ENCODE measurements at places on chromosomes 11 and 22. TPM values are rescaled to one million over a fixed set of nuclear protein-coding genes. Genes with fewer than 3 reads are reported as not detected.

GRCh38 chr22:42976217-42976933, 38.6 kb downstream of the PACSIN2 start:
- H3K4me3 ChIP-seq = no peak overlapping the region
- H3K4me1 ChIP-seq = peaks cover 53% of the 10 kb centered on the region
- H3K36me3 ChIP-seq = no peaks in the 10 kb centered on the region
- no peak for DNase-seq

The VPREB1 gene
- not detected for total RNA-seq

The MIOX gene
- not detected for total RNA-seq

DNA sequence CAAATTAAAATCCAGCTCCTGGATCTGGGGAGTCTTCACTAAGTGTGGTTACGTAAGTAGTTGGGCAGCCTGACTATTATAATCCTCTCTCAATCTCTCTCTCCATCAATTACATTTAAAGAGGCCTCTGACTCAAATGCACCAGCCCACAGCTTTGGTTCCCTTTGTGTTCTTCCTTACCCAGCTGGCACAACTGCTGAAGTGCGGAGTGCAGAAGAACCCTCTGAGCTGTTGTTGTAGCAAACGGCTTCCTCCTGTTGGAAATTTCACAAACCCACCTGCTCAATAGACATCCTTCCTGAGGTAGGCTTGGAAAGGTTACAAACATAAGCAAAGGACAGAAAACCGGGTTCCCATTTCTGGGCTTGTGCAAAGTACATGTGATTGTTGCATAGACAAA, 17.0 kb upstream of the SORL1 start:
- no peak overlapping the region for H3K27ac ChIP-seq
- no peaks in the 10 kb centered on the region for H3K36me3 ChIP-seq
- no peaks in the 10 kb centered on the region for H3K4me1 ChIP-seq
- no peaks in the 10 kb centered on the region for H3K27me3 ChIP-seq

GRCh38 chr11:128549256-128549944, 38.0 kb downstream of the ETS1 start:
- H3K27ac ChIP-seq = no peak overlapping the region
- no peaks in the 10 kb centered on the region for H3K4me1 ChIP-seq
- H3K4me3 ChIP-seq = peak overlapping the region; percentile 36

DNA sequence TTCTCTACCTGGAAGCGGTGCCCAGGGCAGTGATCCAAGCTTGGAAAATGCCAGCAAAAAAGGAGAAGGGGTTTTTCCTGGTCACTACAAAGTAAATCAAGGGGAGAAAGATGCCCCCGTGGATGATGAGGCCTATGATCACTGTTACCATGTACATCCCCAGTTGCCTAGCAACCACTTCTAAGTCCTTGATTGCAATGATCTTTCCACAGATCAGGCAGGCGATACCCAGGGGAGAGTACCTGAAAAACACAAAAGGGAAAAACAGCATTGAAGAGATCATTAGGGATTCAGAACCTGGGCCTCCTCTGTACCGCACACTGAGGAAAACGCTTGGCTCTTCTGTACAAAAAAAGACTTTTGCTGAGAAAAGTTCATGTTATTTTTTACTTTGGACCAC, 127.1 kb downstream of the SLC1A2 start:
- no peak overlapping the region for H3K27ac ChIP-seq
- H3K4me1 ChIP-seq = no peaks in the 10 kb centered on the region
- H3K36me3 ChIP-seq = no peaks in the 10 kb centered on the region
- no peaks in the 10 kb centered on the region for H3K27me3 ChIP-seq
- no peak for DNase-seq

GRCh38 chr11:117877120-117877784, 794 bp upstream of the FXYD6 start:
- no peaks in the 10 kb centered on the region for H3K36me3 ChIP-seq
- no peaks in the 10 kb centered on the region for H3K4me1 ChIP-seq
- H3K27me3 ChIP-seq = no peaks in the 10 kb centered on the region
- no peak overlapping the region for H3K4me3 ChIP-seq
- no peak overlapping the region for H3K27ac ChIP-seq

DNA sequence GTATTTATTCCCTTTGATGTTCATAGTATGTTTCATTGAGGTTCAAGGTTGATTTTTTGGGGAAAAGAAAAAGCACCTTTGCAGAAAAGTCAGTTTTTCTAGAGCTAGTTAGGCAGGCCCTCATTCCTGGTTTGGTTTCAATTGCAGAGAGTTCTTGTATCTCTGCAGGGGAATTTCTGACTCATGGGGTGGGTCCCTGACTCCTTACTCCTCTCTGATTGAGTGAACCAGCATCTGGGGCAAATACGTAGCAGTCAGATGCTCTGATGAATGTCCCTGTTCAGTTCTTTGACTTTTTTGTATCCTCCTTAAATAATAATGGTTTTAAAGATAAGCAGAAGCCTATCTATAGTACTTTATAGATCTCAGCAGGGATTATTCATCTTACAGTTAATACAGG, 7.7 kb upstream of the NCR3LG1 start:
- H3K27me3 ChIP-seq = no peaks in the 10 kb centered on the region
- no peak overlapping the region for H3K27ac ChIP-seq
- H3K36me3 ChIP-seq = no peaks in the 10 kb centered on the region
- H3K4me3 ChIP-seq = no peak overlapping the region
- DNase-seq = no peak

DNA sequence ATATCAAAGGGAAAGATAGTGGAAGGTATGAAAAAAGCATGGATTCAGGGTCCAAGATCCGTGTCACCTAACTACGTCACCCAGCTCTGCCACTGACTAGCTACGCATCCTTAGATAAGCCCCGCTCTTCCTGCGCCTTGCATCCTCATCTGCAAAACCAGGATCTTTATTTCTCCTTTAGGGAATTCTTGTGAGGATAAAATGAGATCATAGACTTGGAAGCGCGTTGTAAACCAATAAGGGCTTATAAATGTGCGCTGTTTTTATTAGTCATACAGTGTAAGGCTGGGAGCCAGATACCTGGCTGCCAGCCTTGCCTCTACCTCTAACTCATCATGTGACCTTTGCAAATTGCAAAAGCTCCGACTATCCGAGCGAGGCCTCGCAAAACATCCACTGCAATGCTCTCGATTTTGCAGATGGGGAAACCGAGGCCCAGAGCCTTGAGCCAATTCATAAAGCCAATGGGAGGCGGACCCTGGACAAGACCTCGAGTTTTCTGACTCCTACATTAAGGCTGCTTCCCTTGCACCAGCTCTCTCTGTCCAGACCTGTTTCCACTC, 753 bp downstream of the PRPF19 start:
- no peak for DNase-seq
- peak overlapping the region; percentile 82 for H3K4me3 ChIP-seq
- no peaks in the 10 kb centered on the region for H3K27me3 ChIP-seq
- H3K4me1 ChIP-seq = peaks cover 13% of the 10 kb centered on the region

GRCh38 chr22:24039046-24039445, 27.9 kb downstream of the CABIN1 start:
- H3K4me1 ChIP-seq = no peaks in the 10 kb centered on the region
- peaks cover 41% of the 10 kb centered on the region for H3K36me3 ChIP-seq
- no peaks in the 10 kb centered on the region for H3K27me3 ChIP-seq
- H3K4me3 ChIP-seq = no peak overlapping the region

DNA sequence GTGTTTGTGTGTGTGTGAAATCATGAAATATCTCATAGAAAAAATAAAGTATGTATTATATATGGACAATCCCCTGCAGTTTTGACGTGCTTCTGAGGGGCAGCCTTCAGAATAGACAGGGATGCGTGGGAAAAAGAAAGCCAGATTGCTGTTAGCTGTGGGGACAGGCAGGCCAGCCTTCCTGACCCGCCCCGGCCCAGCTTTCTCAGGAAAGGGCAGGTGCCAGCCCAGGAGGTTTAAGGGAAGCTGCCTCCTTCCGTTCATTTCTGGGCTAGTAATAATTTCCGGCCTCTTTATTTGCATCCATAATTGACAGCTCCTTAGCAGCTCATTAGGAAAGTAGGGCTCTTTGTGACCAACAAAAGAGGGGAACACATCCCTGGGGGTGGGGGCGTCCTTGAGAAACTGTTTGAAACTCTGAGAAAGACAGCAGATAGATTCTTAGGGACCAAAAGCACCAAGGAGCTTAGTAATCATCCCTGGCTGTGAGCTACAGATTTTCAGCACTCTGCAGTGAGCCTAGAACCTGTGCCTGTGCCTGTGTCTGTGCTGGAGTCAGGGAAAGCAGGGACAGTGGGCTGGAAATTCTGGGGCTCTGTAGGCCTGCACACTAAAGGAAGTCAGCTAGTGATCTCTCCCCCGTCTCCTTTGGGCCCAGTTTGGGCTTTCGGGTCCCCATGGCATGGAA, 632.9 kb upstream of the CADM1 start:
- no peaks in the 10 kb centered on the region for H3K27me3 ChIP-seq
- no peaks in the 10 kb centered on the region for H3K36me3 ChIP-seq
- H3K4me3 ChIP-seq = no peak overlapping the region
- no peaks in the 10 kb centered on the region for H3K4me1 ChIP-seq
- H3K27ac ChIP-seq = no peak overlapping the region
- no peak for DNase-seq

DNA sequence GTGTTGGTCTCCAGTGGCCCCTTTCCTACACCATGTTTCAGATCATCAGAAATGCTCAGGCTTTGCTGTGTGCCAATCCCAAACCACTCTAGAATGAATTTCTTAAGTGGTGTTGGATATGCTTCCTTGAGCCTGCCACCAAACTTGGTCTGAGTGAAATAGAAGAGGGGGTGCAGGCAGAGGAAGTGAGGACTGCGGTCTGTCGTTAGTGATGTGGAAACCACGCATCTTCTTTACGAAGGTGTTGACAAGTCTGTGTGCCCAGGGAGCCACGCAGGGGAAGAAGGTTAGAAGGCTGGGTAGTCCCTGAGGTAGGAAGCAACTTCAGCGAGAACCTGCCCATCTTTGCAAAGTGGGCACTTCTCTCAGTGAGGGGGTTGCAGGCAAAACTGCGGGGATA, 187.4 kb upstream of the NAV2 start:
- H3K4me3 ChIP-seq = no peak overlapping the region
- DNase-seq = no peak
- no peaks in the 10 kb centered on the region for H3K27me3 ChIP-seq

The SCGB2A2 gene
- total RNA-seq = not detected

The OR11H1 gene
- total RNA-seq = not detected

The GPR83 gene
- 0.12 TPM for total RNA-seq

- H3K27ac ChIP-seq = no peak overlapping the region
- no peak overlapping the region for H3K4me3 ChIP-seq
- no peaks in the 10 kb centered on the region for H3K4me1 ChIP-seq
- H3K36me3 ChIP-seq = no peaks in the 10 kb centered on the region
These were observed 27.5 kb downstream of the TPCN2 start for GRCh38 chr11:69076129-69076791.

DNA sequence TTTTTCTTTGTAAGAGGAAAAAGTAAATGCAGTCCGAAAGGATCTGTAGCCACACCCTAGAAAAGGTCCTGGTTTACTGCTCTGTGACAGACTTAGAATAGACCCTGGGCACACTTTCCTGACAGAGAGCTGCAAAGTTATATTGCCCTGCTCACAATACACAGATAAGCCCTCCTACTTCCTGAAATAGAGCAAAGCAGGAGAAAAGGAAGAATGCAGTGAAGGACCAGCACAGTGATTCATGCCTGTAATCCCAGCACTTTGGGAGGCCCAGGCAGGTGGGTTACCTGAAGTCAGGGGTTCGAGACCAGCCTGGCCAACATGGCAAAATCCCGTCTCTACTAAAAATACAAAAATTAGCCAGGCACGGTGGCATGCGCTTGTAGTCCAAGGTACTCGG, 2.2 kb downstream of the CYB561A3 start:
- DNase-seq = no peak
- H3K4me1 ChIP-seq = peaks cover 10% of the 10 kb centered on the region
- no peak overlapping the region for H3K4me3 ChIP-seq
- no peak overlapping the region for H3K27ac ChIP-seq
- no peaks in the 10 kb centered on the region for H3K36me3 ChIP-seq

GRCh38 chr22:27032091-27032761, 374.8 kb downstream of the MIAT start:
- no peak overlapping the region for H3K4me3 ChIP-seq
- no peak overlapping the region for H3K27ac ChIP-seq
- H3K36me3 ChIP-seq = no peaks in the 10 kb centered on the region
- no peaks in the 10 kb centered on the region for H3K27me3 ChIP-seq
- peak; percentile 85 for DNase-seq

- H3K27ac ChIP-seq = no peak overlapping the region
- DNase-seq = no peak
- no peaks in the 10 kb centered on the region for H3K36me3 ChIP-seq
- no peak overlapping the region for H3K4me3 ChIP-seq
- H3K27me3 ChIP-seq = no peaks in the 10 kb centered on the region
These were observed 36.6 kb upstream of the COMT start for GRCh38 chr22:19904935-19905334.

DNA sequence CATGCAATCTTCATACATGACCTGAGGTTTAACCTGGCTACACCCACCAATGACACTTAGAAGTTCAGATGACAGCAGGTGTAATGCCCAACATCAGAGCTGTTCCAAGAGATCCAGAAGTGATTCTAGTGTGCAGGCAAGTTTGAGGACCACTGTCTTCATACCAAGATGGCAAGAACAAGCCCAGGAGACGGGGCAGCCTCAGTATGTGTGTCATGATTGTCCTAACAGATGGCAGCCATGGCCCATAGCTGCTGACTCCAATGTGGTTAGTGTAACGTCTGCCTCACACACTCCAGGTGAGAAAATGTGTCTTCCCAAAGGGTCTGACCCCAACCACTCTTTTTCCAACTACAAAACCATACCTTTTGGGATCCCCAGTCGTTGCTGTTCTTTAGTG, 97.3 kb downstream of the ETS1 start:
- H3K4me3 ChIP-seq = no peak overlapping the region
- DNase-seq = no peak
- no peaks in the 10 kb centered on the region for H3K27me3 ChIP-seq
- no peak overlapping the region for H3K27ac ChIP-seq
- H3K4me1 ChIP-seq = no peaks in the 10 kb centered on the region
- H3K36me3 ChIP-seq = no peaks in the 10 kb centered on the region

DNA sequence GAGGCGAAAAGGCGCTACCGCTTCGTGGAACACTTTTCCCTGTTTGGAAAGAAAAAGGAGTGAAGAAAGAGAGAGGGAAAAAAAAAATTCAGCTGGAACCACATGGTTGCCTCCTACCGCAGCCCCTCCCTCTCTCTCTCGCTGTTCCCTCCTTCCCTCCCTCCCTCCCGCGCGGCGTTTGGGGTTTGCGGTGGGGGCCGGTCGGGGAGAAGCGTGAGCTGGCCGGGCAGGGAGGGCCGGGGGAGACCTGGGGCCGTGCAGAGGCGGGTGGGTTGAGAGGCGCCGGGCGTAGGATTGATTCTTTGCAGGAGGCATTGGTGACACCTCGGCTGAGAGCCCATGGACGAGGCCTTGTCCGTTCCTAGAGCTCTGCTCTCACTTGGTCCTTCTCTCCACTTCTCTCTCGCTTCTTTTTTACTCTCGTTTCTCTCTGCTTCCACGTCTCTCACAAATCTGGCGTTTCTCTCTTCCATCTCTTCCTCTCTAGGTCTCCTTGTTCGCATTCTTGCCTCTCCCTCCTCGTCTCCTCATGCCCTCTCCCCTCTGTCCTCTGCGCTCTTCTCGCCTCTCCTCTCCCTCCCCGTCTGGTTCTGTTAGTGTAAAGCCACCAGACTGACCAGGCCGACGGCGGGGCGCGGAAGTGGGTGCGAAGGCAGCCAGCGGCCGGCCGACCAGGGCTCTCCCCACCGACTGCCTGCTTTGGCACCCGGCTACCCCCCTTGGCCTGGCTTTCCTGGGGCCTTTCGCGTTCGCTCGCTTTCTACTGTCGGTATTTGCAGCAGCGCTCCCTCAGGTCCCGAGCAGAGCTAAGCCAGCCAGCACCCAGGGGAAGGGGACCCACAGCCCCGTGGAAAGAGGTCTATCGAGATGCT, at the start of gene CLMP:
TSS of gene CLMP (minus strand) at position 61 of the 872 bp plus-strand sequence. CDS start 308 bp downstream, outside the sequence.
- H3K27me3 ChIP-seq = no peaks in the 10 kb centered on the region
- H3K4me1 ChIP-seq = no peaks in the 10 kb centered on the region
- no peak for DNase-seq
- peak within 1 kb of the TSS; percentile 35 for H3K4me3 ChIP-seq

GRCh38 chr11:119845756-119846155, 116.8 kb upstream of the NECTIN1 start:
- no peaks in the 10 kb centered on the region for H3K36me3 ChIP-seq
- H3K4me1 ChIP-seq = no peaks in the 10 kb centered on the region
- H3K4me3 ChIP-seq = no peak overlapping the region
- H3K27me3 ChIP-seq = no peaks in the 10 kb centered on the region
- no peak for DNase-seq
